ENCODE measurements at places on chromosomes 6 and 20.

DNA sequence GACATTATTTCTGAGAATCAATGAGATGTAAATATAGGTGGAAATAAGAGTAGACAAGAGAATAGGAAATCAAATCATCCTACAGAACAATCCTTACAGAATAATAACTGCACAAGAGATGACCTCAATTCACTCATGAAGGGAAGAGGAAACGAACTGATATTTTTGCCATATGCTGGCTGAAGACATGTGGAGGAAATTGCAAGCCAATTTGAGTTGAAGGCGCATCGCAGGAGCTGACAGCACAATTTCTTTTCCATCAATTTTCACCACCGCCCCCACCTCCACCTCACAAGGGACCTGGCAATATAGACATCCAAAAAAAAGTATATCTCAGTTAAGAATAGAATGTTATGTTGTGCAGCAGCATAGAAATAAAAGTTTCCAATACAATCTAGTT, 20.3 kb downstream of the CITED2 start:
- DNase-seq: no peak

DNA sequence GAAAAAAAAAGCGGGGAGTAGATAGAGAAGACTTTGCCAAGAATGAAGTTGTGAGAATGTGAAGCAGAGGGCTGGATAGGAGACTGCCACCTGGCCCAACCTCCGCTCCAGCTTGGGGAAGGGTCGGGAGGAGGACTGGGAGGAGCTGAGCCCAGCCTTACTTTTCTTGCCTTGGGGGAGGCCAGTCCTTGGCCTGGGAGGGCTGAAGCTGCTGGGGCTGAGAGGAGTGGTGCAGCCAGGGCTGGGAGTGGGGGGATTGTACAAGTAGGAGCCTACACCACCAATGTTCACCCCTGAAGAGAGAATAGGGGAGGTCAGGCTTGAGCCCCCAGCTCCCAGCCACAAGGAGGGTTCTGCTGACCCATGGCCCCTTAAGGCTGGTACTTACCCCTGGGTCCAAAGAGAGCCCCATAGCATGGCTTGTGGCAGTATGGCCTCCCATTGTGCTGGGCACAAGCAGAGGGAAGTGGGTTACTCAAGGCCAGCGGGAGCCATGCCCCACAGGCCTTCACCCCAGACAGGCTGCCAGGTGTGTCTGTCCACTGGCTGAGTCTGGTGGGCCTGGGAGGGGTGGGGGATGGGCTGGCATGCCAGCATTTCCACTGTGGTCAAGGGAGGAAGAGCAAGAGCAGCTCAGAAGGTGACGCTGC, 1.1 kb downstream of the CRIP3 start:
- no peak for DNase-seq

GRCh38 chr6:143332153-143332845, 118.2 kb downstream of the ADAT2 start:
- no peak for DNase-seq

- DNase-seq: no peak
Measured at GRCh38 chr6:125867483-125867942, 76.8 kb downstream of the NCOA7 start.

DNA sequence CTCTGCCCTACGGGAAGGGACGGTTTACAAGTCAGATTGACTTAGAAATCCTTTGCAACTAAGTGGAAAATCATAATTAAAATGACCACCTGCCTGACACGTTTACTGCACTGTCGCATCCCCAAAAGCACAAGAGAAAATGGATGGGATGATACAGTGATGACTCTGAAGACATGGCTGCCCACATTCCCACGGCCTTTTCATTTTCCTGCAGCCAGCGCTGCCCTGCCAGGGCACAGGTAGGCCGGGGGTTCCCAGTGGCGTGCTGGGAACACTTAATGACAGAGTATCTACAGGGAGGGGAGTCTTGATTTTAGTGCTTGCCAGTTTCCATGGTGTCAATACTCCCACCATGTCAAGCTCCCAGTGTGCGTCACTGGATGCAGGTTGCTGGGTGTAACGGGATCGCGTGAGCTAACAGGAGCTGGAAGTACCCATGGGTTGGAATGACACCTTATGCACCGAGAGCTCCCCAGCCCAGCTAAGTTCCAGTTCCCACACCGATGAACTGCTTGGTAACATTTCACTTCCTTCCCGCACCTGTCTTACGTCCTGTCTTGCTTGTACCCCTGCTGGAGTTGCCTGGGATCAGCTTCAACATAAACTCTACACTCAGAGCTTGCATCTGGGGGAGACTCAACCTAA, 129.0 kb downstream of the ANKRD60 start:
- no peak for DNase-seq

GRCh38 chr20:53940360-53940702, 130.1 kb downstream of the BCAS1 start:
- no peak for DNase-seq

DNA sequence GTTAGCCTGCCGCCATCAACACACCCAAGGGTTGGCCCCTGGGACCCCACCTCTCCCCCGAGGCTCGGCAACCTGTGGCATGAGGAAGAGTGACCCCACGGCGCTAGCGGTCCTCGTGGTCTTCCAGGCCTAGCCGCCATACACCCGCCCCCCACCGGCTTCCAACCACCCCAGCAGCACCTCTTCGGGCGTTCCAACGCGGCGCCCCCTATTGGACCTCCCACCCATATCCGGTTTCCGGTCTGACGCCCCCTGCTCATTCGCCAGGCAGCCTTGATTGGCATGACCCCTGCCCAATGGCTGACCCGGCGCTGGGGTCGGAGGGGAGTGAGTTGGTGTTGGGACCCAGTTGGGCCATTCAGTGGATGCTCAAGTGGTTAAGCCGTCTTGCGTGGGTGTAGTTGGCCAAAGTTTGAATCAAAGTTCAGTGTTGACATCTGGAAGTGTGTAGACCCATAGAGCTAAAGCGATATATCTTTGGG, at the start of gene GNAS-AS1:
GNAS-AS1 (minus strand) TSS at position 210 of the 482 bp plus-strand sequence.
- peak; percentile 67 for DNase-seq

DNA sequence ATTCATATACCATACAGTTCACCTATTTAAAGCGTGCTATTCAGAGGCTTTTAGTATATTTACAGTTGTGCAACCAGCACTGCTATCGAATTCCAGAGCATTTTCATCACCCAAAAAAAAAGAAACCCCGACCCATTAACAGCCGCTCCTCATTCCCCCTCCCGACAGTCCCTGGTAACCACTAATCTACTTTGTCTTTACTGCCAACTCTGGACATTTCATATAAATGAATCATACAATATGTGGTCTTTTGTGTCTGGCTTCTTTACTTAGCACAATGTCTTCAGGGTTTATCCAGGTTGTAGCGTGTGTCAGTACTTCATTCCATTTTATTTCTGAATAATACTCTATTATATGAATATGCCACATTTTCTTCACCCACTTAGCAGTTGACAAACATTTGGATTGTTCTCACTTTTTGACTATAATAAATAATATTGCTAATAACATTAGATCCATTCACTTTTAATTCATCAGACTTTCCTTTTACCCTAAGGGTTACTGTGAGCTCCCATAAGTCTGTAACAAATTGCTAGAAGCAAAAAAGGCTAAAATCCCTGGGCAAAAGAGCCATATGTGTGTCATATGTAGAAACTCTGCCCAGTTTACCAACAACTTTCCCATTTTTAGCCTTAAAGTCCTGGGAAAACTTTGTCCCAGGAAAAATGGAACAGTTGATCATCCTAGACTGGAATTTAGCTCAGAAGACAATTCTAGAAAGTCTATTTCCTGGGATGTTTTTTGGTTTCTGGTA, 23.2 kb upstream of the ROS1 start:
- DNase-seq: no peak

DNA sequence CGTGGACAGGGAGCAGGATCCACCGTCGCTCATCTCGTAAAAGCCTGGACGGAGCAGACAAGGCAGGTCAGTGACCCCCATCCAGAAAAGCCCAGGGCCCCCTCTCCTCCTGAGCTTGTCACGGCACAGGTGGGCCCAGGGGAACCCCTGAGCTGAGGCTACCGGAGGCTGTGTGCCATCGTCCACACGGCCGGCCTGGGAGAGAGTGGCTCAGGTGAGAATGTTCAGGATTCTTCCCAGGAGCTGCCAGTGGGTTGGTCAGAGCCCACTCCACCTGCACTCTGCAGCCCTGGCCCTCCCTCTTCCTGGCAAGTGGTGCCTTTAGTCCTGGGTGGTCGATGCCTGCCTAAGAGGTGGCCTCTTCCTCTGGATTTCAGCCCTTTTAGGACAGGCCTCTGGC, 9.2 kb downstream of the DACT2 start:
- DNase-seq: no peak

DNA sequence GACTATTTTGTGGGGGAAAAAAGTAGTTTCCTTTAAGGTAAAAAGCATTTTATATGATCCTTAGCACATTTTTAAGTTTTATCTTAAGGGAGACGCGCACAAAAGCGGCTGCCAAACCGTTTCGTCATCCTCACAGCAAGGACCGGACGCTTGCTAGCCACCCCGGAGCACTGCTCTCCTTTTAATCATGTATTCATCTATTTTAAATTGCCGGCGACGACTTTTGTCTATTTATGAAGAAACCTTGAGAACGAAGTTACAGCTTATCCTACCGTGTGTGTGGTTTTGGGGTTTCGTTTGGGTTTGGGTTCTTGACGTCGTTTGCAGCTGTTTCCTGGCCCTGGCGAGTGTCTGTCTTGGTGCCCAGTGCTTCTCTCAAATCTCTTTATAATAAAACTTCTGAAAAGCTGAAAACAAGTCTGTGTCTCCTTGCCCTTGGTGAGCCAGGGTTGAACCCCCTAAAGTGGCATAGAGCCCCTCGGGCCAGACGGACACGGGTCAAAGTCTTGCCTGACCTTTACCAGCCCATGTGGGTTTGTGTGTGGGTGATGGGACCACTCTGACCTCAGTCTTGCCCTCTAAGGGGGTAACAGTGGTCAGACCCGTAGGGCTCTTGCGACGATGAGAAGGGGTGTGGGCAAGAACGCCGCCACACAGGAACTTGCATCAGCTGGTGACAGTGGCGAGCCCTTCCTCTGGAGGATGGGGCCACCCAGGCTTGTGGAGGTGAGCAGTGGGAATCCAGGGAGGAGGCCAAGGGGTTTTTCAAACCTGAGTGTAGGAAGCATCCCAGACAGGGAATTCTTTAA, 117.6 kb downstream of the JPH2 start:
- no peak for DNase-seq

GRCh38 chr6:157107915-157108651, 215.2 kb downstream of the TMEM242 start:
- DNase-seq: no peak

DNA sequence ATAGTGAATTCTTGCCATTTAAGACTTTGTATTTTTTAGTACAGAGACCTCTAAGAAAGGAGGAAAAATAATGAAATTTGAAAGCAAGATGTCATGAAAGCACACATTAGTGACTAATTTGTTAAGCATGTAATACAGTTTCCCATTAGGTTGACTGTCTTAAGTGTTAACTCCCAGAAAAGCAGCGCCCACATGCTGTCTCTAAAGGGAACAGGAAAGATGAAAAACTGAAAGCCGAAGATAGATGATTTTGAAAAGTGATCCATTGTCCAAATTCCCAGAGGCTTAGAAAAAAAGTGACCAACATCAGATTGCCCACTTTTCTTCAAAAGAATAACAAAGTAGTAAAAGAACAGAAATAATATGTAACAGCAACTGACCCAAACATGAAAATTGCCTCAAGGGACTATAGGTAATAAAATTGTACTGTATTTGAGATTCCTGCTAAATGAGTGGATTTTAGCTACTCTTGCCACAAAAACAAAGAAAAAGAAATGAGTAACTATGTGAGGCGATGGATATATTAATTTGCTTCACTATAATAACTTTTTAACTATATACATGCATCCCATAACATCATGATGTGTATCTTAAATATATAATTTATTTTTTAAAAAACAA, 83.2 kb upstream of the OGFRL1 start:
- DNase-seq: no peak

- DNase-seq: no peak
Measured at GRCh38 chr20:49572857-49573256, 4.9 kb upstream of the PTGIS start.

- DNase-seq: no peak
Measured at GRCh38 chr6:118383924-118384323, 164.2 kb upstream of the PLN start.

DNA sequence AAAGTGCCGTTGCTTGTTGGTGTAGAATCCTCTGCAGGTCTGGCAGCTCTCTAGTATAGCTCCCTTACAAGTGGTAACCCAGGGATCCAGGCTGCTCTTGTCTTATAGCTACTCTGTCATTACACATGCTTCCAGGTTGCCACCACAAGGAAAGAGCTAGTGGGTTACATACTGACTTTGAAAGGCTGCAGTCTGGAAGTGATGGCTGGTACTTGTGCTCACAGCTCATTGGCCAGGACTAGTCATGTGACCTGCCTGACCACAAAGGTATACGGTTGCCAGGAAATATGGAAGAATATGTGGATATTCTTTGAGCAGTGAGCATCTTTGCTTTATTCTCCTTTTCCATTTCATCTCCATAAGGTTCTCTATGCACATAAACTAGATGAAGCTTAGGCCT, 46.0 kb downstream of the RREB1 start:
- DNase-seq: no peak

DNA sequence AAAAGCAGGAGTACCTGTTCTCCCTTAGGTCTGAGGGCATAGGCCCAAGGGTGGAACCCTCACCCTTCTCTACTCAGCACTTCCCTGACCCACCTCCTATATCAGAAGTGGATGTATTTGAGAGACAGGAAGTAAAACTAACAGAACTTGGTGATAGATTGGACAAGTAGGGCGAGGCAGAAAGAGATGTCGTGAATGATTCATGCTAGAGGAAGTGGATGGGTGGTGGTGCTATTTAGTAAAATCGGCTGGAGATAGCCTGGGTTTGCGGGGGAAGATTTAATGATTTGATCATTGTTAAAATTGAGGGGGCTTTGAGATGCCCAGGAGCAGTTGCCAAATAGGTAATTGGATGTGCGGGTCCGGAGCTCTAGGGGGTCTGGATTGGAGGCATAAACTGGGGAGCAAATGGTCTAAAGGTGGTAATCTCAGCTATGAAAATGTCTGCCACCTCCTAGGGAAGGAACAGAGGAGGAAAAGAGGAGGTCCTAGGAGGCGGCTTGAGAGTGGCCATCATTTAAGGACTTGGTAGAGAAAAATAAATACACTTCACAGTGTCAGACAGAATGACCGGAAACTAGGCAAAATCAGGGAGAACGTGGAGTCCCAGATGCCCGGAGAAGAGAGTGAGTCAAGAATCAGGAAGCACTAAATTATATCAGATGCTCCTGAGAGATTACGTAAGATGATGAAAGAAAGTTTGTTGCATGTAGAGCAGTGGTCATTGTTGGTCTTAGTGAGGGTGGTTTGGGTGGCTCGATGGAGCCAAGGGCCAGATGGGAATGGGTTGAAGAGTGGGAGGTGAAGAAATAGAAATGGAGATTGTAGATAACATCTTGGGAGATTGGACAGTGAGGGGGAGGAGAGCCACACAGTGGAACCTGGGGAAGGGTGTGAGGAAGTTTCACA, 142.0 kb downstream of the CEP57L1 start:
- no peak for DNase-seq

GRCh38 chr20:44803383-44803941, 6.9 kb downstream of the RIMS4 start:
- no peak for DNase-seq

DNA sequence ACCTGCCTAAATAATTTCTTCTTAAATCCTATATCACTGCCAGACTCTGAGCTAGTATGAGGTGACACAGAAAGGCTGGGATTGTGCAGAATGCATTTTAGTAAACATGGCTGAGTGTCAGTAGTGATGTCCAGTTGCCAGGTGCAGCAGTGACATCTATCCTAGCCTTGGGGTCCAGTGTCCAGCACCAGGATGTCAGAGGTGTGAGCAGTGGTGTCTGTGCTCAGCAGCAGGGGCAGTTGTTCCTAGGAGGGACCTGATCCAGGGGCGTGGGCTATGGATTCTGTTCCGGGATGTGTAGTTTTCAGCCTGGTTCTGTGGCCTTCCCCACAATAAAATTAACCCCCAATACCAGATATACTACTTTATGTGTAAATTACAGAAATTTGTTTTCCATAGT, 6.0 kb downstream of the HLA-C start:
- DNase-seq: no peak

All from activated CD4-positive, alpha-beta T cell treated with anti-CD3 and anti-CD28 coated beads for 24 hours (primary cell).